Activated CD4-positive, alpha-beta T cell treated with anti-CD3 and anti-CD28 coated beads, Interleukin-2, amount 50 U/mL, for 16 hours (primary cell): ENCODE measurements at places on chromosomes 1 and 21.
A peak's percentile ranks its signal among the peaks of the same experiment; 100 is the strongest.

DNA sequence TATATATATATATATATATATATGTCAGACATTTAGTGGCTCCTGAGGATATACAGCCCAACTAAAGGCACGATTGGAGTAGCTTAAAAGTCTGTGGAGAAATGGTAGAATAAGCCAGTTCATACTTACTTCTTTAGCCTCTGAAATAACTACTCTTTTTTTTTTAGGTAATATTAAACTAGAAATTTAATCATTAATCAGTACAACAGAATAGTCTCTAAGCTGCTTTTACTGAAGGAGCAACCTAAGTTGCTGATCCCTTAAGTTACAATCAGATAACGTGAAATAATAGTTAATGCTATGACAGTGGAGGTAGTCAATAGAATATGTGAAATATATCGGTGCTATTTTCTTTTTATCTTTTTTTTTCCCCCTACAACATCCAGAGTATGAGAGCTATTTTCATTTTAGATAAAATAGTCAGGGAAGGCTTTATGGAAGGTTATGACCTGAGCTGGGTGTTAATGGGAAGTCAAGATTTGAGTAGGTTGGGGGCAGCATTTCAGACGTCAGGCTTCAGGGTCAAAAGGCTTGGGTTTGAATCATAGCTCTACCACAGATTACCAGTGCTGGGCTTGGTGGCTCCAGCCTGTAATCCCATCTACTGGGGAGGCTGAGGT, 15.6 kb downstream of the ZMPSTE24 start:
- no peak for DNase-seq

GRCh38 chr21:41425588-41425953, 468 bp upstream of the MX1 start:
- no peak for DNase-seq

DNA sequence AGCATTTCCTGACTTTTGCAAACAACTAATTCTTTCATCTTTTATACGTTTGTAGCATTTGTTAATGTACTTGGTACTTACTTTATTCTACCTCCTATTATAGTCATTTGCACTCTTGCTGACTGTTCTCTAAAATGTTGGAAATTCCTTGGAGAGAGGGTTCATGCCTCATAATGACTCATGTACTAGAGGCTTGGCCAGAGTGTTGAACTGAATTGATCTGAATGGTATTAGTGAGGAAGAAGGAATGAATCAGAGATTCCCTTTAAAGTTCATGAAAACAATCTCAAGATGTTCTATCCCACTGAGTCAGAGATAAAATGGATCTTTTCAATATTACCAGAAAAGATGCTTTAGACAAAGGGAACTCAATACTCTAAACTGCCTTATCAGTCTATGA, 383.4 kb downstream of the SEC16B start:
- DNase-seq = no peak

DNA sequence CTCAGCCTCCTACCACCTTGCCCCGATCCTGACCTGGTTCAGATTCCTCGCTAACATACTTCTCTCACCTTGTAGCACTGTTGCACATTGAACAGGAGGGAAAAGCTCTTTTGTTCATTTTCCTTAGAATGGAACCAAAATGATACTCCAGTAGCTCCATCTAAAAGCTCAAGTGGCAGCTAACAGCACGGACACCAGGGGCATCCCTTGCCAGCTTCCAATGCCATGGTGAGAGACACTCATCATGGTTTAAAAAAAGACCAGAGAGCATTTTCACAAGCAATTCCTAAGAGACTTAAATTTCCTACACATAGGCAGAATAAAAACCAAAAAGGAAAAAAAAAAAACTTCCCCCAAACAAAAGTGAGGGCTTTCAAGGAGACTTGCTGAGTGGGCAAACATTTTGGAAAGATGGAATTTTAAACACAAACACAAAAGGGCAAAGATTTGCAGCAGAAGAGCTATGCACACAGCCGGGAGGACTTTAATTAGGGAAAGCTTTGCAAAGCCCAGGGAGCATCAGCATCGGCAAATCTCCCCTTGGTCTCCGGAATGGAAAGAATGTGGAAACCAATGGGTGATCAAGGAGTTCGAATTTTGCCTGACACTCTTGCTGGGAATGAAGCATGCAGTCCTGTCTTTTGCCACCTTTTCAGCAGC, 84.3 kb downstream of the CAPZB start:
- DNase-seq = no peak

DNA sequence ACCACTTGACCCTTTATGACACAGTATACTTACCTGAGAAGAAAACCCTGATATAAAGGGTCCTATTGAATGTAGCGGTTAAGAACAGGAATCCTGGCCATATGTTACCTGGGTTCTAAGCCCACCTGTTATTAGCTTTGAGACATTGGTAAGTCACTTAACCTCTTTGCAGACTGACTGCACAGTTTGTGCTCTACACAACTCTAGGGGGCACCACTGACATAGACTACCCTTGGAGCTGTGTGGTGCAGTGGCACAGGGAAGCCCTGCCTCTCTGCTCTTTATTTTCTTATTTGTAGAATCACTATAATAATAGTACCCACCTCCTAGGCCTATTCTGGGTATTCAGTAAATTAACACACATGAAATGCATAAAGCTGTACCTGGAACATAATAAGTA, 165.6 kb downstream of the C1orf94 start:
- no peak for DNase-seq

- DNase-seq = peak; percentile 36
These were observed 50.1 kb downstream of the TIAM1 start for GRCh38 chr21:31293986-31294385.

GRCh38 chr1:202160377-202160940, at the start of gene PTPN7:
PTPN7 (minus strand) TSS chr1:202160602; CDS start chr1:202159402, 1,200 bp downstream.
- DNase-seq = peak; percentile 91

- no peak for DNase-seq
These were observed 17.3 kb upstream of the FGR start for GRCh38 chr1:27652111-27652864.

DNA sequence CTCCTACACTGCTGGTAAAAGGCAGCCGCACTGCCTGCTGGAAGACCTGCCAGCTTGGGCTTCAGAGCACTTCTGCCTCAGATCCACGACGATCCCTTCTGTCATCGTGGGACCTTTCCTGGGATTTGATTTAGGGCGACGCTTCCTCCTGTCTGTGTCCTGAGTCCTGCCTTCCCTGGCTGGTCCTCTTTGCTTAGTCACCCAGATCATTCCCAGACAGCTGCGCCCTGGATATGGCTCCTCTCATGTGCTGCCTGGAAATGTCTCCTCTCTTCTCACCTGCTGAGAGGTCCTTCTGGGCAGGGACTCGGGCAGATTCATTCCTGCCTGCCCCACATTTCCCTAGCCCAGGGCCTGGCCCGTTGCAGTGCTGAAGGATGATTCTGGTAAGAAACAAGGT, 72.4 kb upstream of the POU3F1 start:
- DNase-seq = no peak

- DNase-seq = no peak
These were observed 81.4 kb downstream of the IGSF21 start for GRCh38 chr1:18188820-18189517.

- DNase-seq = peak; percentile 55
These were observed 48.6 kb downstream of the HIVEP3 start for GRCh38 chr1:41870076-41870562.

DNA sequence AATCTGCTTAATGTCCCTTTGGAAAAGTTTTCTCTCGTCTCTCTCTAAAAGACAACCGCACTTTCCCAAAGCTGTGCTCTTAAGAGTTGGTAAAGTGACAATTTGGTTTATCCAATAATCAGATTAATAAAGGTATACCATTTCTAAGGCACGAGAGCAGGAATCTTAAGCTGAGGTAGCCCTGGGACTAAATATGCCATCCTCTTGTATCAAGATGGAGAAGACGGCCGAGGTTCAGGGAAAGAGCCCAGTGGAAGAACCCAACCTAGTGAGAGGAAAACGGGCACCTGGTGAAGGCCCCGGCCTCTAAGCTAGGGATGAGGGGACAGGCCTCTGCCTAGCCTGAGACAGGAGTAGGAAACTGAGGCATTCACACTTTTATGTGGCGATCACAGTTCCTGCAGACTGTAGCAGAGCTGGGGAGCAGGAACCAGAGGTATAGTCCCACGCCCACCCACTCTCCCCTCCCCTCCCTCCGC, 334 bp upstream of the SARS1 start:
- DNase-seq = no peak

GRCh38 chr1:36721261-36721660, 238.5 kb upstream of the CSF3R start:
- no peak for DNase-seq

DNA sequence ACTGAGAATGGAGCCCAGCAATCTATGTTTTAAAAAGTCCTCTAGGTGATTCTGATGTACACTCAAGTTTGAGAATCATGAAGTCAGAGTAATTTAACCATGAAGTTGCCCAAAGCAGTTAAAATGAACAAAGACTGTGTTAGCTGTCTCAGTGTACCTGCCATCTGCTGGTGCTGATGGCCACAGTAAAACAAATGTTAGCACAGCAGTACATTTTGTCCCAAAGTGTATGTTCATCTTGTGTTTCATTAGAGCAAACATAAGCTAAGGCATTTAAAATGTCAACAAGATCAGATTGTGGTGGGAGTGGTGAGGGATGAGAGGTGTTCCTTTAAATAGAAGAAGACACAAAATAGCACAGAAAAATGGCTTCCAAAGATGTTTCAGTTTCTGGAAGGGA, 31.1 kb downstream of the FYB2 start:
- no peak for DNase-seq

DNA sequence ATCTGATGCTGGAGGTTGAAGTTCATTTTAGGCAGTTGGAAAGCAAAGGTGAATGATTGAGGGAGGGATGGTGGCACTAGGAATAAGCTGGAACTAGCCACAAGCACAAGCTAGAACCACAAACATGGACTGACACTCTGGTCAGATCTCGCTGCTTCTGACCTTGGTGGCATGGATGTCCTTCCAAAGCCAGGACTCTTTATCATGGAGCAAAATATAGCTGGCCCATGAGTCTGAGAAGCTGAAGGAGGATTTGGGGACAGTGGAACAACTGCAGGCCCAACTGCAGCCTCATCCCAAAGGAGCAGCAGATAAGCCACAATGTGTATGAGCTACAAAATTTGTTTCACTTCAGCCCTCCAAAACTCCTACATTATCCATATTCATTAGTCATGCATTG, 35.5 kb downstream of the SRSF11 start:
- no peak for DNase-seq

DNA sequence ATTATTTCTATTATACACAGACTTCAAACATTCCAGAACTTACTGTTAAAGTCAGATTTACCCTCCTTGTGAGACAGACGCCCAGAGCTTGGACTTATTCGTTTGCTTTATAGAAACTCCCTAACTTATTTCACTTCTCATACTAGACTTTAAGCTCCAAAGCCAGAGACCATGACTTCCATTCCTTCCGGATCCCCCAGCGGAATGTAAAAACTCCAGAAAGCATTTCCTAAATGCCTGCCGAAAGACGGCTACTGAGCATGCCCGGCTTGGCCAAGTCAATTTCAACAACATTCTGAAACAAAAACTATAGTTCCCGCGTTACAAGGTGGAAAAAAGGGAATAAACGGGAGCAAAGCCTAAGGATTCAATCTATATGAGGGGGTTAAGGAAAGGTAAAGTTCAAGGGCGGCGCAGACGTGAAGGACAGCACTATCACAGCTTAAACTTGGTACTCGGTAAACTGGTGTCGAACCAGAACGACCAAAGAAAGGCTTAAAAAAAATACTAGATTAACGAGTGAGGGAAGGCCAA, 1.1 kb downstream of the USP48 start:
- peak; percentile 18 for DNase-seq

DNA sequence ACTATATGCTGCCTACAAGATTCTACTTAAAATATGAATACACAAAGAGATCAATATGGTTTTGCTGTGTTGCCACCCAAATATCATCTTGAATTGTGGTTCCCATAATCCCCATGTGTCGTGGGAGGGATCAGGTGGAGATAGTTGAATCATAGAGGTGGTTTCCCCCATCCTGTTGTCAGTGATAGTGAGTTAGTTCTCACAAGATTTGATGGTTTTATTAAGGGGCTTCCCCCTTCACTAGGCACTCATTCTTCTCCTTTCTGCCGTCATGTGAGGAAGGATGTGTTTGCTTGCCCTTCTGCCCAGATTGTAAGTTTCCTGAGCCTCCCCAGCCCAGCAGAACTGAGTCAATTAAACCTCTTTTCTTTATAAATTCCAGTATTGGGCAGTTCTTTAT, 654.4 kb upstream of the NR5A2 start:
- DNase-seq = no peak

DNA sequence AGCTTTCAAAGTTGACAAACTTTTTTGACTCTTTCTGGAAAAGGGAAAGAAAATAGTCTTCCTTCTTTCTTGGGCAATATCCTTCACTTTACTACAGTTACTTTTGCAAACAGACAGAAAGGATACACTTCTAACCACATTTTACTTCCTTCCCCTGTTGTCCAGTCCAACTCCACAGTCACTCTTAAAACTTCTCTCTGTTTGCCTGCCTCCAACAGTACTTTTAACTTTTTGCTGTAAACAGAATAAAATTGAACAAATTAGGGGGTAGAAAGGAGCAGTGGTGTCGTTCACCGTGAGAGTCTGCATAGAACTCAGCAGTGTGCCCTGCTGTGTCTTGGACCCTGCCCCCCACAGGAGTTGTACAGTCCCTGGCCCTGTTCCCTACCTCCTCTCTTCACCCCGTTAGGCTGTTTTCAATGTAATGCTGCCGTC, 160.8 kb upstream of the SGIP1 start:
- no peak for DNase-seq

- DNase-seq = no peak
These were observed 204.3 kb upstream of the GRIK3 start for GRCh38 chr1:37238364-37239224.

DNA sequence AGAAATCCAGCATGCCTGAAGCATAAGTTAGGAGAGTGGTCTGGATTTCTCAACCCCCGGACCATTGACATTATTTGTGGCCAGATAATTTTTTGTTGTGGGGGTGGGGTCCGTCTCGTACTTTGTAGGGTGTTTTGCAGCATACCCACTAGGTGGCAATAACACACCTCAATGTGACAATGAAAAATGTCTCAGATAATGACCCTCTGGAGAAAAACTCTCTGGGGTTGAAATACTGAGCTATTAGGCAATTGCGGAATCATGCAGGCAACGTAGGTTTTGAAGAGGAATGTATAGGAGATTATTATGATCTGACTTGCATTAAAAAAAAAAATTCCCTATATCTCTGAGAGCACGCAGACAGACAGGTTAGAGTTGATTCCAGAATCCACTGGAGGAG, 25.3 kb upstream of the RRP15 start:
- DNase-seq = peak; percentile 14

GRCh38 chr1:55402671-55403464, 187.7 kb upstream of the USP24 start:
- DNase-seq = no peak

DNA sequence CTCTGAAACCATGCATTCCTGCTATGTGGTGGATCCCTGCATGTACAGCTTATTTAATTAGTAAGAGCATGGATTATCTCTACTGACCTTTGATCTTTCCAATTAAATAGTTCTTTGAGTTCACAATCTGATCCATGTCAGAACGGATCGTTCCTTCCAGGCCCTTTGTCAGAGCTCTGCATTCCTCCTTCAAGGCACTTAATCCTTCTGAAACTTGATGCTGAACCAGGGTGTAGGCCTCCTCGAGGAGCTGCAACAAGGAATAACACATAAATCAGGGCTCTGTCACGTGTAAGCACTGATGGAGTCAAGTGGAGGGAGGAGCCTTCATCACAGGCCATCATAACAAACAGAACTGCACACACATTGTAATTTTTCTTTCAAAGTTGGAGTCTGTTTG, 68.4 kb upstream of the EDEM3 start:
- no peak for DNase-seq
